Activated CD4-positive, alpha-beta memory T cell treated with anti-CD3 and anti-CD28 coated beads, Interleukin-2, amount 10 ng/mL, durations not matched to agents 7 days and 5 days (primary cell): ENCODE measurements at places on chromosomes 1 and 21. TPM values are rescaled to one million over a fixed set of nuclear protein-coding genes. Genes with fewer than 3 reads are reported as not detected.

GRCh38 chr1:29256979-29257804 is 20.9 kb downstream of the PTPRU start:
- no peaks in the 10 kb centered on the region for H3K36me3 ChIP-seq
- peaks cover 38% of the 10 kb centered on the region for H3K27me3 ChIP-seq
- no peak overlapping the region for H3K4me3 ChIP-seq
- H3K4me1 ChIP-seq = peaks cover 3% of the 10 kb centered on the region
- no peak for DNase-seq
- no peak overlapping the region for H3K27ac ChIP-seq

DNA sequence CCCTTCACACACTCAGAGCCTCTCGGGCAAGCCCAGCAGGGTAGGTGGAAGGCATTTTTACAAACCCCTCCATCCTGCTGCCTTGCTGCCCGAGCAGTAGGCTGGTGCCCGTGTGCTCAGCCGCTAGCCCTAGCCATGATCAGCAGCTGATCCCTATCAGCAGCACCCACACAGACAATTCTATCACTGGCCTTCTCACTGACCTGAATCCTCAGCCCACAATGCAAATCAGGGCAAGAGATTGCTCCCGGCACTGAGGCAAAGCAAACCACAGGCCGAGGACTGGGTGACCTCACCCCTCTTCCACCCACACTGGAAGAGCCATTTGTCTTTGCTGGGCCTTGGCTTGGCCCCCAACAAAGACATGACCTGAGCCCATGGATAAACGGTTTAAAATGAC is 895 bp upstream of the PDZK1 start:
- no peaks in the 10 kb centered on the region for H3K36me3 ChIP-seq
- DNase-seq = no peak
- peaks cover 1% of the 10 kb centered on the region for H3K4me1 ChIP-seq
- H3K27ac ChIP-seq = no peak overlapping the region

The IQGAP3 gene
- 18.4 TPM for total RNA-seq

DNA sequence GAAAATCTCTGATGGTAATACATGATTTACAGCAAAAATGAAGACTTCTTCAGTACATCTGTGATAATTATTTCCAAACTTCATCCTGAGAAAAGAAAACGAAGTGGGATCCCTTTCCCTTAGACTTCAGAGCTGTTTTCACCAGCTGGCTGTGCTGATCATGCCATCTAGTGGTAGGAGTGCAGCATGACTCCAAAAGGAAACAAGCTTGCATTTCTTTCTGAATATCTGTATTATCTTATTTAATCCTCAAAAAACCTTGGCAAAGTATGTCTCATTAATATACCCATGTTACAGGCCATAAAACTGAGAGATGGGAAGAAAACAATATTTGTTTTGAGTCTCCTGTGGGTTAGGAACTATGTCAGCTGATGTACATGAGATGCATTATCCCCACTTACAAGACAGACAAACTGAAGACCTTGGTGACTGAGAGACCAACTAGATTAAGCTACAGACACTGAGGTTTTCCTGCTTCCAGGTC is 9.8 kb upstream of the GJA8 start:
- no peaks in the 10 kb centered on the region for H3K36me3 ChIP-seq
- DNase-seq = peak; percentile 34
- H3K4me3 ChIP-seq = no peak overlapping the region
- H3K27me3 ChIP-seq = peaks cover 7% of the 10 kb centered on the region
- H3K27ac ChIP-seq = no peak overlapping the region
- peaks cover 2% of the 10 kb centered on the region for H3K4me1 ChIP-seq

The CHRNB2 gene
- total RNA-seq = not detected

GRCh38 chr1:70072231-70072751 is 133.1 kb downstream of the LRRC40 start:
- no peaks in the 10 kb centered on the region for H3K27me3 ChIP-seq
- DNase-seq = no peak
- no peak overlapping the region for H3K27ac ChIP-seq
- no peaks in the 10 kb centered on the region for H3K4me1 ChIP-seq
- no peak overlapping the region for H3K4me3 ChIP-seq

- no peak overlapping the region for H3K27ac ChIP-seq
- H3K27me3 ChIP-seq = no peaks in the 10 kb centered on the region
- peaks cover 2% of the 10 kb centered on the region for H3K36me3 ChIP-seq
- H3K4me3 ChIP-seq = no peak overlapping the region
- peaks cover 28% of the 10 kb centered on the region for H3K4me1 ChIP-seq
Observed at GRCh38 chr1:199163267-199163666, 524.4 kb downstream of the PTPRC start.

DNA sequence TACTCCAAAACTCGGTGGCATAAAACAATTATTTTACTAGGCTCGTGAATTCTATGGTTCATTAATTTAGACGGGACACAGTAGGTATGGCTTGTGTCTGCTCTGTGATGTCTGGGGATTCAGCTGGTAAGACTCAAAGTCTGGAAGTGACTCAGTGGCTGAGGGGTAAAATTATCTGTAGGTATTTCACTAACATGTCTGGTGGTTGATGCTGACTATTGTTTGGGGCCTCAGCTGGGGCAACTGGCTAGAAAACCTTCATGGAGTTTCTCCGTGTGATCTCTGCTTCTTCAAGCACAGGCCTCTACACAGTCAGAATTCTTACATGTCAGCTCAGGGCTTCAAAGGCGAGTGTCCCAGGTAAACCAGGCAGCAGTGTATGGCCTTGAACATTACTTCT is 41.2 kb upstream of the KLF17 start:
- H3K4me1 ChIP-seq = no peaks in the 10 kb centered on the region
- peaks cover 19% of the 10 kb centered on the region for H3K27me3 ChIP-seq
- no peak overlapping the region for H3K4me3 ChIP-seq
- H3K27ac ChIP-seq = no peak overlapping the region
- no peak for DNase-seq

DNA sequence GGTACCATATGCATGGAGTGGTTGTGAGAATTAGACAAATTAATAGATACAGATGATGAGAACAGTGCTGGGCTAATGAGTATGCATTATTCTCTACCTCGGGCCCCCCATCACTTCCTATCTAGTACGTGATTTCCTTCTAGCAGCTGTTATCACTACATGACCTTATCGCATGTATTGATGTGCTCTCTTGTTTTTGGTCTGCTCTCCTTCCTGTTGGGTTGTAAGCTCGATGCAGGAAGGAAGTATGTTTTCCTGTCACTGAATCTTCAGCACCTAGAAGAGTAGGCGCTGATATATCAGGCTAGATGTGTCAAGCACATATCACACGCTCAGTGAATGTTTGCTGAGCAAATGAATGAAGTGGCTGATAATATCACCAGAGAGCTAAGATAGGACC is 43.9 kb upstream of the IFNAR2 start:
- H3K27ac ChIP-seq = peak overlapping the region; percentile 92
- peaks cover 5% of the 10 kb centered on the region for H3K36me3 ChIP-seq
- H3K4me3 ChIP-seq = peak overlapping the region; percentile 49
- H3K4me1 ChIP-seq = peaks cover 35% of the 10 kb centered on the region
- DNase-seq = peak; percentile 43
